ENCODE measurements at places on chromosomes 12 and 14.

- DNase-seq, result no peak
These were observed 467.4 kb upstream of the RGS6 start for GRCh38 chr14:71464840-71465239.

GRCh38 chr14:22466491-22466890 is 122.5 kb downstream of the DAD1 start:
- DNase-seq, result no peak

DNA sequence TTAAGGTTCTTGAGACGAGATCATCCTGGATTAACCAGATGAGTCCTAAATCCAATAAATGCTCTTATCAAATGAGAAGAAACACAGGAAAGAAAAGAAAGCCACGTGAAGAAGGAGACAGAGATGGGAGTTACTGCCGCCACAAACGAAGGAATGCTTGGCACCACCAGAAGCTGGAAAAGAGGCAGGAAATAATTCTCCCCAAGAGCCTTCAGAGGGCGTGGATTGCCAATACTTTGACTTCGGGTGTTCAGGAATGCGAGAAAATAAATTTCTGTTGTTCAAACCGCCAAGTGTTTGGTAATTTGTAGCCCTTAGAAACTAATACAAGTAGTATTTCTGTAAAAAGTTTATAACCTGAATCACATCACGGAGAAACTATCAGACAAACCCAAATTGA is 31.3 kb downstream of the ABCD2 start:
- no peak for DNase-seq

GRCh38 chr12:116717466-116718437 is 20.1 kb downstream of the SPRING1 start:
- no peak for DNase-seq

- DNase-seq, result no peak
These were observed 2.7 kb upstream of the BEGAIN start for GRCh38 chr14:100589760-100590469.

GRCh38 chr12:51636581-51636980 is 45.5 kb downstream of the SCN8A start:
- DNase-seq, result no peak

DNA sequence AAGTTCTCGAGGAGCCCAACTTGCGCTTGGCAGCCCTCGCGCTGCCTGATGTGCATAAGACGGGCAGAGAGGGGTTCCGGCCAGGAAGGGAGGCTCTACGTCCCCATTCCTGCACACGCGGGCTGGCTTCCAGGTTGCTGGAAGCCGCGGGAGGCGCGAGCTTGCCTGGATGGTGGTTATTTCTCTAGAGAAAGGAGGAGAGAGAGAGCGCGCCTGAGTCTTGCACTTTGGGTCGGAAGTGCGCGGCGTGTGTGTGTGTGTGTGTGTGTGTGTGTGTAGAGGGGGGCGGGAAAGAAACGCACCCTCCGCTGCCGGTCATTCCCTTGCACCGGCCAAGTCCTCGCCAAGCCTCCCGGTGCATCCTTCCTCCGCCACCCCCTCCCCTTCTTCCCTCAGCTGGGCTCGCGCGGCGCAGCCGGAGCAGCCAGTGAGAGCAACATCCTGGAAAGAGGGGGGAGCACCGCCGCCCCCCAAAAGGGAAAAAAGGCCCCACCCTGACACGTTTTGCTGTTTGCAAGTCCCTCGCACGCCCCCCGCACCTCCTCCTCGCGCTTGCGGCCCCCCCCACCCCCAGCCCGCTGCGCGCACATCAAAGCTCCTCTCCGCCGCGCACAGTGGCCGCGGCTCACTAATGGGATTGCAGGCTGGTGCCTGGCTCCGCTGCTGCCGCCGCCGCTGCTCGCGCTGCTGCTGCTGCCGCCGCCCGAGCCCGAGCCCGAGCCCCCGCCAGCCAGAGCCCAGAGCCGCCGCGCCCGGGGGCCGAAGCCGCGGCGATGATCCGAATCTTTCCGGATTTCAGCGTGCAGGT is 4.4 kb upstream of the NPAS3 start:
- no peak for DNase-seq

Data from GM19239 (cell line).